Fibroblast of villous mesenchyme (primary cell): ENCODE measurements at places on chromosomes 12 and 14. TPM values are rescaled to one million over a fixed set of nuclear protein-coding genes. Genes with fewer than 3 reads are reported as not detected.

GRCh38 chr12:7125632-7126227 is 3.0 kb downstream of the RBP5 start:
- DNase-seq = no peak

- no peak for DNase-seq
These were observed 181.9 kb downstream of the PAH start for GRCh38 chr12:102735104-102735503.

HOXC12 gene
- under 0.01 TPM in 2 replicates for total RNA-seq

DNA sequence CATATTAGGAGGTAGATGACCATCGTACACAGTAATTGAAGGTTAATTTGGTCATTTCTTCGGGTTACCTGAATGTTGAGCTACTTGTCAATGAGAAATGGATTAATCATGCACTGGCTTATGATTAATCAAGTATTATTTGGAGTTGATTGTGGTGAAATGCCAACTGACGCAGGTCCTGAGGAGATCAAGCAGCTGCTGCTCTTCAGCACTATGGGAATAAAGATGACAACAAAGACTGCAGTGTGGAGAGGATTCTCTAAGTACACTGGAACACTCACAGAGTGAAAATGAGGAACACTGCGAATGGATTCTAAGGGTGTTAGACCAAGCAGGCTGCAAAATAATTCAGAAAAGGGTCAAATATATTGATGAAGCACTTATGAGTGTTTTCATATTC is 202.8 kb upstream of the DIO2 start:
- no peak for DNase-seq

GRCh38 chr12:106123551-106124081 is 15.1 kb downstream of the NUAK1 start:
- peak; percentile 84 for DNase-seq

AKAP6 gene
- 3.9 and 7.1 TPM in 2 replicates for total RNA-seq

DNA sequence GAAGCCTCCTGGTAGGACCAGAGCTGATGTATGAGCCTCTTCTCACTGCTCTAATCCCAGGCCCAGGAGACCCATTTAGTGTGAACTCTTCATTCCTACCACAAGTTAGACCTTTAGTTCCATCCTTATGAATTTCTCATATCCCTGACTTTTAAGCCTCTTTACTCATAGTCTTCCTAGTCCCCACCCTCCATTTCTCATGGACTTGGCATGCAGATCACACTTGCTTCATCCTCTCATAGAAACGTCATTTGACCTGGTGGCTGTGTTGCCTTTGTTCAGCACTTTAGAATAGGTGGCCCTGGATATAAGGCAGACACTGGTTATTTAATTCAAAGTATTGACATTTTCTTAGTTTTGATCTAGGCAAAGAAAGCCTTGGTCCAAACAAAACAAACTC is 99.5 kb downstream of the SLC16A7 start:
- peak; percentile 13 for DNase-seq

GRCh38 chr14:65336191-65336591 is 76.3 kb upstream of the FUT8 start:
- DNase-seq = peak; percentile 57

- no peak for DNase-seq
These were observed 4.4 kb upstream of the FOS start for GRCh38 chr14:75274050-75274898.

DBX2 gene
- not detected in 2 replicates for total RNA-seq

GRCh38 chr14:23148591-23149249 is 29.7 kb upstream of the CEBPE start:
- peak; percentile 66 for DNase-seq

KRT71 gene
- total RNA-seq = not detected in 2 replicates

DNA sequence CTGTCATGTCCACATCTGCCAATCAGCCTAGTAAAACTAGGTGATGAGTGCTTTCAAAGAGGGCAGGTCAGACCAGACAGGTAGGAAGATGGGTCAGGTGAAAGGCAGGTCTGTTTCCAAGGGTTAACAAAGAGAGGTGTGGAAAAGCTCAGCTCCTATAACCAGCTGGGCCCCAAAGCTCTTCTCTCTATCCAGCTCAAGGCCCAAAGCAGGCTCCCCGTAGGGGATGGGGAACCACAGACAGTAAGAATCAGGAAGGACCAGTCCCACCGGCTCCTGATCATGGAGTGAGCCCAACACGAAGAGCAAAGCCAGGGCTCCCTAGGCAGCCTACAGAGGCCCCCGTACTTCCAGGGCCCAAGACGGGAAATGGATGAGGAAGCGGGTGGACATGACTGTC is 83.2 kb downstream of the TTC9 start:
- DNase-seq = no peak

DNA sequence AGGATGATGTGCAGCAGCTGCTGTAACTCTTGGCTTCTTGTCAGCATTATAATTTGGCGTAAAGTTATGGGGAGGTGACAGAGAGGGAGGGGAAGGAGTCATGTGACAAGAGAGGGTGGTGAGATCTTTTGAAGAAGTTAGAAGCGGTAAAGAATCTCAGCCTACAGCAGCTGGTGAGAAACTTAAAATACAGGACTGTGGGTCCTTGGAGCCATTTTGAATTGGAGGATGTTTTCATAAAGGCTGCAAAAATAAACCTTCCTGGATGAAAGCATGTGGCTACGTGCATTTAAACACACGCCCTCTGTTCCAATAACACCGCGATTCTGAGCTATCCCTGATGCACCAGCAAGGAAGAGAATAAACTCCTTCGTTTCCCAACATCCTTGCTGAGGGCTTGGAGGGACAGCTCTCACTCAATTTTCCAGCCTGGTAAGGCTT is 133.7 kb downstream of the TMEM30B start:
- DNase-seq = no peak

GRCh38 chr12:18153826-18154225 is 63.8 kb upstream of the RERGL start:
- DNase-seq = no peak

MANSC4 gene
- not detected in 2 replicates for total RNA-seq

GRCh38 chr12:53287741-53288216 is 7.6 kb upstream of the PFDN5 start:
- peak; percentile 67 for DNase-seq

TMEM63C gene
- total RNA-seq = under 0.01 TPM in 1 of 2 replicates, not detected in the other

NGB gene
- not detected in 2 replicates for total RNA-seq

EPYC gene
- not detected in 2 replicates for total RNA-seq

GRCh38 chr14:61619494-61619893 is 75.8 kb upstream of the HIF1A start:
- no peak for DNase-seq

- DNase-seq = no peak
These were observed 3.0 kb downstream of the FIGNL2 start for GRCh38 chr12:51845482-51845881.

DNA sequence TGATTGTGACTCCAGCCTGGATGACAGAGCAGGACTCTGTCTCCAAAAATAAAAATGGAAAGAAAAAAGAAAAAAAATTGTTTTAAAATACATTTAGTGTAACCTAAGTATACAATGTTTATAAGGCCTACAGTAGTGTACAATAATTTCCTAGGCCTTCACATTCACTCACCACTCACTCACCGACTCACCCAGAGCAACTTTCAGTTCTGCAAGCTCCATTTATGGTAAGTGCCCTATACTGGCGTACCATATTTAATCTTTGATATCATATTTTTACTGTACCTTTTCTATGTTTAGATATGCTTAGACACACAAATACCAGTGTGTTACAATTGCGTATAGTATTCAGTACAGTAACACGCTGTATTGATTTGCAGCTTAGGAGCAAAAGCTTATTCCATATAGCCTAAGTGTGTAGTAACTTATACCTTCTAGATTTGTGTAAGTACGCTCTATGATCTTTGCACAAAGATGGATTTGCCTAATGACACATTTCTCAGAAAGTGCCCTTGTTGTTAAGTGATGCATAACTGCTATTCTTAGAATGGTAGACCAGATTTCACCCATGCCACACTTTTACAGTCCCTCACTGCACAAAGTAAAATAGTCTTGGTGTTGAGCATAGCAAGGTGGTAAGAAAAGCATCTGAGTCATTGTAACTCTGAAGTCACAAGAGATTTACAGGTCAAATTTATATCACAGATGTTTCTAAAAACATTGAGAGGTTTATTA is 151.9 kb downstream of the LRRK2 start:
- DNase-seq = no peak
